GM23248 (cell line): ENCODE measurements at places on chromosomes 3 and 15.

DNA sequence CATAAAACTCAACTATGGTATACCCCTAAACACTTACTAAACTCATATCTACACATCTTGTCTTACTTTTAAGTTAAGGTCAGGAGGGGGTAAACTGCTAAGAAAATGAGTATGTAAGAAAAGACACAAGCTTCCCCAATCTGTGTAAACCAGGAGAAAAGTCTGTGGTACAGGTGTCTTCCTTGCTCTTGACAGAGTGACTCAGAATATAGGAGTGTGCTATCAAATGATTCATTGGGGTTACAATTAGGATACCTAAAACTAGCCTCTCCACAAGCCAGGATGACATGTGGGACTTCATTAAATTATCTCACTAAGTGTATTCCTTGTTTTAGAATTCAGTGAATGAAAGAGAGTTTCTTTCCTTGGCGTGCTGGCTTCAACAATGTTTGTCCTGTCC, 274.8 kb downstream of the BBX start:
- peak; percentile 5 for DNase-seq

DNA sequence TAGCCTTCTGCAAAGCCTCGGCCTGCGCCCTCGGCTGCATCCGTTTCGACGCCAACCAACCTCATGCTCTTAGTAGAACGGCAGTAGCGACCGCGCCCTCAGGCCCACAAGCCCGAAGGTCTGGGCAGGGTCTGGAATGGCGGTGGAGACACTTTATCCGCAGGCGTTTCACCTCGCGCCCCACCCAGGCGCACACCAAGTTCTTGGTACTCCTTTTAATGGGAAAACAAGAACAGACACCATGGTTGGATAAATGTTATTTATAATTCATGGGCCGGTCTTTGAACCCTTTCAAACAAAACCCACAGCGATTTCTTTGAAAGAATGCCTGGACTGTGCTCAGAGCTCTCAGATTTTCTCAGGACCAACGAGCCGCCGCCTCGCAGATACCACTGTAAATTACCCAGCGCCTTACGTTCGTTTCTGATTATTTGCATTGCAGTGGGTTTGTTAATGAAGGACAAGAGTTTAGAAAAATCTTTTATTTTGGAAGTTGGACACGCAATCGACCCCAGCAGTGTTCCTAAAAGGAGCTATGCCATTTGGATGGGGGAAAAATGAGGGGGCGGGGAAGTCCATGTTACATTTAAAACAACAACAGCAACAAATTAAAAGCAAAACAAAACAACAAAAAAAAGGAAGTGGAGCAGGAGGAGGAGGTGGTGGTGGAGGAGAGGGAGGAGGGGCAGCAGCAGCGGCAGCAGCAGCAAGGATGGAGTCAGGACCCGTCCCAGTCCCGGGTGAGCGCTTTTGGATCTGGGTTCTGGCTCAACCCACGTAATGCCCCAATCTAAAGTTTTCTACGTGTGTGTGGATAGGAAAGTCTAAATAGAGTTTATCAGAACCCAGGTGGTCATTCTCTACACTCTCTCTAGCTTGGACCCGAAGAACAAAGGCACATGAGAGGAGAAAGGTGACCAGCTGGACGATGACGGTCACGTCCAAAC, 993 bp upstream of the ISL2 start:
- no peak for DNase-seq

- no peak for DNase-seq
Observed at GRCh38 chr15:57097246-57097645, 178.8 kb downstream of the TCF12 start.

DNA sequence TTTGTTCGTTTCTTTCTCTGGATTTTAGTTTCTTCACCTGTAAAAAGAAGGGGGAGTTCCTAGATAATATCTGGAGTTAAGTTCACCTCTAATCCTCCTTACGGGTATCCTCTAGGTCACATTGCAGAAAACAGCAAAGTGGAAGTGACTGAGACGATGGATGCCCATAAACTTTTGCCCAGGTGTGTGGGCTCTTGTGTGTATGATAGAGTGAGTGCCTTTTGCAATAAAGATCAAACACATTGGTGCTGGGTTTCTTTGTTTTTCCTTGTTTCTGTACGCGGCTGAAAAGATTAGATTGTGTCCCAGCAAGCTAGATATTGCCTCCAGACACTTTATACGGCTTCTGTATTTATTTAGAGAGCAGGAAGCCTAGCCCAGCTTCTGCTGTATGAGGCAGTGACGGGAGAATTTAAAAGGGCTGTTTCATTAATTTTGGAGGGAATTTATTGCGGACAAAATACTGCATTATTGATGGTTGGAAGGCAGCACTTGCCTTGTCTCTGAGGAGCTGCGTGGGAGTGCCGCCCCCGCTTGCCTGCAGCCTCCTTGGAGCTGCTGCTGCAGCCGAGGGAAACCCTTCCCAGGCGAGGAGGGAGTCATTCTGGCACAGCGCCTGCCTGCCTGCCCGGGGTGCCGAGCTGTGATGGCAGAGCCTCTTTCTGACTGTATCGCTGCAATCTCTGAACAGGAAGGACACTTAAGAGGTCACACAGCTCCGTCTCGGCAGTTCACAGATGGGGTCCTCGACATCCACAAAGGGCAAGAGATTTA, 38.5 kb downstream of the PYDC2 start:
- DNase-seq: peak; percentile 50

- no peak for DNase-seq
Observed at GRCh38 chr3:65060904-65061303, 373.1 kb upstream of the ADAMTS9 start.

DNA sequence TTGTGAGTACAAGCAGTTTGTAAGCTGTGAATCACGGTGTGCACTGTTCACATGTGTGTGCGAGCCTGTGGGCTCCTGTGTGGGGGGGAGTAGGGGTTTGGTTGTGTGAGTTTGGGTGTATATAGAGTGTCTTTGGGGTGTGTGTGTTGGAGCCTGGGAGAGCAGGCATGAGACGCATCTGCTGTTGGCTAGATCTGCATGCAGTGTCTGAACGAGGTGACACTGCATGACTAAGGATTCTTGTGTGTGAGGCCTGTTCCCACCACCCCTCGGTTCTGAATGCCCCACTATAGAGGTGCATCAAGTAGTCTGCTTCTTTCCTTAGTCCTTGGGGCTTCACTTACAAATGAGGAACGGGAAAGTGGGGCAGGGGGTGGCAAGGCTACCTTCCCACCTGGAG, 68.4 kb downstream of the MAGEF1 start:
- DNase-seq: no peak

DNA sequence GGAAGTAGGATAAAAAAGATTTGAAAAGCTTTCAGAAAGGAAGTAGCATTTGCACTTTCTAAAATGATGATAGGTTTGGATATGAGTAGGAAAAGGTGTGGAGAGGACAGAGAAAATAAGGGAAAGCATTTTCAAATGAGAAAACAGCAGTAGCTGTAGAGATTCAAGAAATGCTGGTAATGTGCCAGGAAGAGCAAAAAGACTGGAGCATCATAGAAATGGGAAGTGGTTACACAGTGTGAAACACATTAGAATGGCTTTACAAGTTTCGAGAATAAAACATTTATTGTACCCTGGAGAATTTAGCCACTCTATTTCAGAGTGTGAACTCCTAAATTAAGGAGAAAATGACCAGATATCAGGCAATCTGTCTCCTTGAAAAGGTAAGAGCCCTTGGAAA, 108.3 kb upstream of the CHL1 start:
- no peak for DNase-seq

GRCh38 chr3:55876560-55876959, 389.5 kb upstream of the WNT5A start:
- no peak for DNase-seq

GRCh38 chr3:124420392-124420791, 309.9 kb upstream of the UMPS start:
- no peak for DNase-seq

GRCh38 chr3:159472611-159473010, 516.0 kb upstream of the IL12A start:
- DNase-seq: no peak

GRCh38 chr3:8187996-8188395, 313.6 kb upstream of the LMCD1 start:
- no peak for DNase-seq

DNA sequence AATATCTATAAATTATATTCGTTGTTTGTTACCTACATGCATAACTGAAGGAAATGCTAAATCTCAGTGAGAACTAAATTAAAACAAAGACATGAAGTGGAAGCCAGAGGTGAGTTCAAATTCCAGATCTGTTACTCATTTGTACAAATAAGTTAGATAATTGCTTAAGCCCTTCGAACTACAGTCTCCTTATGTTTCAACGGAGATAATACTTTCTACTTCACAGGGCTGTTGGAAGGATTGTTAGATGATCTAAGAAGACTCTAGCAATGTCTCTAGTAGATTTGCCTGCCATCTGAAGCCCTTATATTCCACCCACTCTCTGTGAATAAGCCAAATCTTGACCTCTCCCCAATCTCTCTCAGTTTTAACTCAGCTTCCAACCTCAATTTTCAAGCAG, 125.8 kb downstream of the P2RY1 start:
- DNase-seq: peak; percentile 22

GRCh38 chr3:110521019-110521418, 550.6 kb upstream of the NECTIN3 start:
- peak; percentile 89 for DNase-seq

GRCh38 chr3:112074006-112074405, 12.2 kb upstream of the C3orf52 start:
- peak; percentile 63 for DNase-seq

- DNase-seq: peak; percentile 9
Observed at GRCh38 chr3:134874737-134875413, 79.8 kb downstream of the EPHB1 start.

GRCh38 chr15:39124553-39125171, 456.2 kb upstream of the THBS1 start:
- DNase-seq: peak; percentile 36

GRCh38 chr3:13136426-13136825, 63.2 kb upstream of the IQSEC1 start:
- no peak for DNase-seq
